ENCODE measurements at places on chromosomes 5 and 9.

DNA sequence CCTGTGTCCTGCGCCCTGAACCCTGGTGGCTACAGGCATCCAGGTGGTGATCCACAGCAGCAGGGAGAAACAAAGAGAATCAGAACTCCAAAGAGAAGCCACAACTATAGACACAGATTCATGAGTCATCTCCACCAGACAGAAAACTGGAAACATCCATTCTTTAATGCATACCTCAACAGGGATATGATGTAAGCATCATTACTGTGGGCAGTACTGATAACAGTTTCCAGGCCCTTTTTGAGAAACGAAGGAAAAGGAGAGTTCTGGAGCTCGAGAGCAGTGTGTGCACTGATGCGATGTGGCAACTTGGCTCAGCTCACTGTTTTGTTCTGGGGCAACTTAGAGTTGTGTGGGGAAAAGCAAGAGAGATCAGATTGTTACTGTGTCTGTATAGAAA is 215.6 kb upstream of the ADAMTS16 start:
- peak; percentile 31 for DNase-seq

- DNase-seq, result peak; percentile 11
Observed at GRCh38 chr9:32701321-32702022, 66.0 kb upstream of the TAF1L start.

DNA sequence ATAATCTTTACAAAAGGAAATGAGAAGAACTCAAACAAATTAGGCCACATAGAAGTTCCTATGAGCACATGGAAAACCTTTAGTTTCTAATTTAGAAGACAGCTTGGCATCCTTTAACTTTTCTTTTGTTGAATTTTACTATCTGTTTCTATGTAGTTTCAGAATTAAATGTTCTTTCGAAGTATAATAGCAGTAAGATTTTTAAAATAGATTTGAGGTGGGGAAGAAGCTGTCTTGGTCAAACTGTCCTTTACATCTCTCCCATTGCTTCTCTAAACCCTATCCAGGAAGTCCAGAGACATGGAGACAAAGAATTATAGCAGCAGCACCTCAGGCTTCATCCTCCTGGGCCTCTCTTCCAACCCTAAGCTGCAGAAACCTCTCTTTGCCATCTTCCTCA is at the start of gene OR1L4:
Gene OR1L4, plus strand, starts transcription at position 301 of the 400 bp plus-strand sequence. Its CDS starts 0 bp downstream, at position 301.
- no peak for DNase-seq

GRCh38 chr9:124345063-124345462 is 70.2 kb downstream of the PSMB7 start:
- no peak for DNase-seq

GRCh38 chr5:153719324-153719723 is 228.9 kb downstream of the GRIA1 start:
- no peak for DNase-seq

DNA sequence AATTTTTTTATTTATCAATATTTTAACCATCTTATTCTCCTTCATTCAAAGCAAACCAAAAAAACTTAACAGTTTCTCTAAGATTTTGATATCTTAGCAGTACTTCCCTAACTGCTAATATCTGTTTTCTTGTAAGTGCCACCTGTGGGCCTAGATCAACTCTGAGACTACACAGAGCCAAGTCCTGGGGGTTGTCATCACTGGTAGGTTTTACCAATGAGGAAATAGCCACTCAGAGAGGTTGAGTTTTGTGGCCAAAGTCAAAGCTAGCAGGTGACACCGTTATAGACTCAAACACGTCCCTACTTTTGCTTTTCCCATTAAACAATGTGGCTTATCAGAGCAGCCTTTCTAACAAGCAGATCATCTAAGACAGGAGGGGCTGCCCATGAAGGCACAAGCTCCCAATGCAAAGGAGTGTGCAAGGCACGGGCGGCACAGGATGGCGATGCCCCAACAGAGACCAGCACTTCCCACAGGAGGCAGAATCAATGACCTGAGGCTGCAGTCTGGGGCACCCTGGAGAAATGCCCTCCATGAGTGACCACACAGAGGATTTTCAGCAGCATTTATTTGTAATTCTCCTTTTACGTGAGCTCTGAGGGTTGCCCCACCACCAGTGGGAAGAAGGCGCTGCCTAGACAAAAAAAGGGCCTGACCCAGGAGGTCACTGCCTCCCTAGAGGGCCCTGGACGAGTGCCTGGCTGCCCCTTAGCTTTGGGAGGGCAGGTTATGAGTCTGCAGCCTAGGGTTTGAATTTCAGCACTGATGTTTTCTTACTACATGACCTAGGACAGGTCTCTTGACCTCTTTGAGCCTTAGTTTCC is 7.4 kb downstream of the TBC1D2 start:
- DNase-seq, result no peak

DNA sequence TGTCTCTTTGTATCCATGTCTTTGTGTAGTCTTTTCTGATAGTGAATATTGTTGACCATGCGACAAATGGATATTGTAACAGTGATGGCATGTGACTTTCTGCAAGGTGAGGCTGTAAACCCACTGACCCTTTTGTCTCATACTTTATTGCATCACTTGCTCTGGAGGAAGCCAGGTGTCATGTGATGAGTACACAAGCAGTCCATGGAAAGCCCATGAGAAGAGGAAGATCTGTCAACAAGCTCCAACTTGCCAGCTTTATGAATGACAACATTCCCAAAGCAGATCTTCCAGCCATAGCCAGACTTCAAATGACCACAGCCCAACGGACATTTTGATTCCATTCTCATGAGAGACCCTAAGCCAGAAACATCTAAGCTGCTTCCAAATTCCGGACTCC is 450.1 kb upstream of the ACTBL2 start:
- no peak for DNase-seq

DNA sequence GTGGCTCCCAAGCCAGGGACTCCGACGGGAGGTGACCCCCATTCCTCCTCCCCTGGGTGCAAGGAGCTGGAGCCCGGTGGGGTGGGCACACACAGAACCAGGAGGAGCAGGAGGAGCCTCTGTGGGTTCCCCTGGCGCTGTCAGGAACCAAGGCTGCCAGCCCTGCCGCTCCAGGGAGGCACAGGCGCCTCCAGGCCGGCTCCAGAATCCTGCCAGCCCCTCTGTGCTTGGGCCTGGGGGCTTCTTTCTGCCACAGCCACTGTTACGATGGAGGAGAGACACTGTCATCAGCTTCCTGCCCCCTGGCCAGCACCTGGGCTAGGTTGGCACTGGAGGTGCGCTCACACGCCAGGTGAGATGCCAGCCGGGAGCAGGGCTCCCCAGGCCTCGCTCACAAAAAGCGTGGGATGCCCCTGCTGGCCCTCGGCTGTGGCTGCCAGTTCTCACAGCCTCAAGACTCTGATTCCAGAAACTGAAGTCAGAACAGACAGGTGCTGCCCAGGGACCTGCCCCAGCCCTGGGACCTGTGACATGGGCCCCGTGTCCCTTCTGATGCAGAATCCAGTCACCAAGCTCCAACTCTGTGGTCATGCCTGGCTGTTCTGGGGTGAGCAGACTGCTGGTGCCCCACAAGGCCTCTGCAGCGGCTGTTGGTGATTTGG is 37.4 kb upstream of the UBAC1 start:
- no peak for DNase-seq

GRCh38 chr9:77944556-77945243 is 86.9 kb downstream of the GNAQ start:
- DNase-seq, result no peak

DNA sequence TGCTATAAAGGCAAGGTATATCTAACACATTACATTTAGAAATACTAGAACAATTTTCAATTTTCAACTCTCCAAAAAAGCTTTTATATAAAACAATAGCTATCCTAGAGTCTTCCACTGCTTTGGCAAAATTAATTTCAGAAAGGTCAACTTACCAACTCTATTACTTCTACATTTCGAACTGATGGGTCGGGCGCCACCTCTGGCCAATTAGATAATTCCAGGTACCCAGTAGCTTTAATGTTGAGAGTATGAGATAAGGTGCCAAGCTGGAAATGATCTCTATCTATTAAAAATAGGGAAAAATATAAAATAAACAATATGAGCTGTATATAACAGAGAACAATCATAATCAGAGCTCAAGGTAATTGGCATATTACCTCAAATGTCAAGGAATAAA is 166.6 kb downstream of the AP3B1 start:
- DNase-seq, result no peak

- DNase-seq, result no peak
Observed at GRCh38 chr5:33841891-33842290, 49.9 kb downstream of the ADAMTS12 start.

DNA sequence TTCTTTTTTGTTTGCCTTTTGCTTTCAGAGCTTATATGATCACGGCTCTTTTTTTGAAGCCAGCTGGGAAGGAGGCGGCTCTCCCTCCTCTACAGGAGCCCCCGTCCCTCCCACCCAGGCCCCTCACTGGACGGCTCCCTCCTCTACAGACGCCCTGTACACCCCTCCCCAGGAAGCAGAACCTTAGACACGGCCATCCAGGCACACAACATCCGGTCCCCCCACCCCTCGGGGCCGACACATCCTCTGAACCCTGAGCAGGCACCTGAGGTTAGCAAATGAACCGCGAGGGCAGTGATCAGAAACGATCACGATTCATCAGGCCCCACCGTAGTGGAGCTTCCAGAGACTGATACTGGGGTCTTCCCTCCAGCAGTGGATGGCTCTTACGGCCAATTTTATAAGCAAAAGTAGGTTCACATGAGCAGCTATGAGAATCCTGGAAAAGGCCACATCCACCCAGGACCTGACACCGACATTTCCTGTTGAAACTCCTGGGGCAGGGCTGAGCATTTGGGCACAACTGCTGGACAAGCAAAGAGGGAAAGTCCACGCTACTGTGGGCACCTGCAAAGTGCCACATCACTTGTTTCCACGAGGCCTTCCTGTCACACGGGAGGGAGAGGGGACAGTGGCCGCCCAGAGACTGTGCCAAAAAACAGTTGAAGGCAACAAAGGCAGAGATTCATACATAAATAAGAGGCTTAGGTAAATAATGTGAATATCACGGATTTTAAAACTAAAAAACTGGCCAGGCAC is 78.9 kb downstream of the SEMA4D start:
- no peak for DNase-seq

DNA sequence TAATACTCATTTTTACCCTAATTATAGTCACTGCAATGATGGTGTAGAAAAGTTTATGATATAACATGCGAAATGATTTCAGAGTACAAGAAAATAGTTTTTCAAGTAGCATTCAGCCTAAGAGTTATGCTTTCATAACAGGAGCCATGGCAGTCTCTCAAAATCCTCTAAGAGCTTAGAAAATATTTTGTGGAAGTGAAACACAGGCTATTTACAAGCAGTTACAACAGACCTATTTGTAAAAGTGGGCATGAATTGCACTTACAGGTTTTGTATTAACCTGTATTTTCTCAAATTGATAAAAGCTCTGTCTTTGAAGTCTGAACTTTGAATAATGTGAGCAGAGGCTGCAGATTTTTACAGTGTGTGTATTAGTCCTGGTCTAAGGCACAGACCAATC is 523.3 kb downstream of the LRRC70 start:
- no peak for DNase-seq

GRCh38 chr5:94508461-94509148 is 109.8 kb downstream of the KIAA0825 start:
- peak; percentile 11 for DNase-seq

DNA sequence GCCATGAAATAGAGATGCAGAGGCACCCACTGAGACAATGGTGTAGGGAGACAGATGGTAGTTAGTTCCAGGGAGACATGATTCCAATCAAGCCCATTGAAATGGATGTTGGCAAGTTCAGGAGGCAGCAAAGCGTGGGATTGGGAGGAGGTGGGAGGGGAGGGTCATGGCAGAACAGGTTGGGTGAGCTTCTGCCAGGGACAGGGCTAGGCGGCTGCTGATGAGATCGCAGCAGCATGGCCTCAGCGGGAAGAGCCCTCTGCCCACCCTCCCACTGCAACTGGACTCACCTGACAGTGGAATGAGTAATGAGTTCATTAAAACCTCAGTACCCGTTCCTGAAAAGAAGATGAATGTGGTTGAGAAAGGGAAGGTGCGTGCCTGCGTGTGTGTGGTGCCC is 418.2 kb downstream of the CDK5RAP2 start:
- DNase-seq, result no peak

DNA sequence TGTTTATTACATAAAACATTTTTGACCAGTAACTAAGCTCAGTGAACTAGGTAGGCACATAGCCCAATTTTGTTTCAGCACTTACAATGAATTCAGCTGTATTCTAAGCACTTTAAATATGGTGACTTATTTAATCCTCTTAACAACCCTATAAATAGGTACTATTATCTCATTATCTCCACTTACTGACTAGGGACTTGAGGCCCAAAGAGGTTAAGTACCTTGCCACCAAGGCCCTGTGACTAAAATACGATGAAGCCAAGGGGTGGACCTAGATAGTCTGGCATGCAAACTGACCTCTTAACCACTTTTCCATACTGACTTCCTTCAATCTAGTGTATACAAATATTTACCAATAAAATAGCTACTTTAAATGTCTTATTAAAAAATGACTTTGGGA is 266.4 kb downstream of the ZNF608 start:
- DNase-seq, result no peak

DNA sequence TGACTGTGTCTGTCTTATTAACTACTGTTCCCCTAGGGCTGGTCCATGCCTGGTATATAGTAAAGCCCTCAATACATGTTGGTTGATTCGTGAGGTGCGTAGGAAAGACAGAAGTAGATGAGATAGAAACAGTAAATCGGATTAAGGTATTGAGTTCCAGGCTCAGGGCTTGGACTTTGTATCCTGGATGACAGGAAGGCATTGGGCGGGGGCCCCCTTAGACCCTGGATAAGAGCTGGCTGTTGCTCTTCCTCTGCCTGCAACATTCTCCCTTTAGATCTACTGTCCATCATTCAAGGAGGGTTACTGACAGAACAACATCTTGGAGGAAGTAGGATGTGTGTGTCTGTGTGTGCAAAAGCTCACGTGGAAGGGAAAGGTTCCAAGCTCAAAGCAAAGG is 31.2 kb upstream of the CTNNA1 start:
- DNase-seq, result no peak

DNA sequence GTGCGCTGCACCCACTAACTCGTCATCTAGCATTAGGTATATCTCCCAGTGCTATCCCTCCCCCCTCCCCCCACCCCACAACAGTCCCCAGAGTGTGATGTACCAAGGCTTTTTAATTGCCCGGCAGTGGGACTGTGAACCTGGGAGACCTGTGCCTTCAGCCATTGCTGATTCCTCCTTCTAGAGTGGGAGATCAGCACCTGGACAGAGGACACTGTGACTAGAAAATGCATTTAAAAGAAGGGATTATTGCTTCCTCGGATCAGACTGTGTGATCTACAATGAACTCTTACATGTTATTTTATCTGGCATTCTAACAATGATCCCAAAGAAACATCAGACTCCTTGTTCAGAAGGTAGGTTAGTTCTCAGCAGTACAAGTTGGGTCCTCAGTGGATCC is 25.9 kb downstream of the CTSL start:
- no peak for DNase-seq

GRCh38 chr5:174444479-174445188 is 279.7 kb upstream of the MSX2 start:
- no peak for DNase-seq

Data from AG10803 (cell line).